GM12865 (cell line): ENCODE measurements at places on chromosomes 6 and 20.

- no peak for DNase-seq
These were observed 37.3 kb upstream of the IFNGR1 start for GRCh38 chr6:137256350-137257103.

GRCh38 chr6:162069995-162070394 is 657.6 kb downstream of the PRKN start:
- DNase-seq, result no peak

DNA sequence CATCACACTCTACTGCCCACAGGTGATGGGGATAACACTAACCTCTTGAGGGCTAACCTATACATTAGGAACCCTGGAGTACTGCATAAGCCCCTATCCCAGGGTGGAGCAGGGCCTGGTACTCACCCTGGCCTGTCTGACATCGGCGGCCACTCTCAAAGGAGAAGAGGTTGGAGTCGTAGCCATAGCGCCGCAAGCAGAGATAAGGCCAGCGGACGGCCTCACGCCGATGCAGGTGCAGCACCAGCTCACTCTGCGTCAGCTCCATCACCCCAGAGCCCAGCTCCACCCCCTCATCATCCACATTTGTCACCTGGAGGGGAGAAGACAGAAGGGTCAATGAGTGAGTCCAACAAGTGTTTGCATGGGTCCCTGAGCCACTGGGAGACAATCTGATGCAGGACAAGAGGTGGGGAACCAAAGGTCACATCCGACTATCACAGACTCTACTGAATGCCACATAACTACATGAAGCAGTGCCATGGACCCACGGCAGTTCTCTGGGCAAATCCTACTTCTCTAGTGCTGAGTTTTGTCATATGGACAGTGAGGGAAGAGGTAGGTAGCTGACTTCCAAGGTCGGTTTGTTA is 4.3 kb downstream of the FRS3 start:
- no peak for DNase-seq

DNA sequence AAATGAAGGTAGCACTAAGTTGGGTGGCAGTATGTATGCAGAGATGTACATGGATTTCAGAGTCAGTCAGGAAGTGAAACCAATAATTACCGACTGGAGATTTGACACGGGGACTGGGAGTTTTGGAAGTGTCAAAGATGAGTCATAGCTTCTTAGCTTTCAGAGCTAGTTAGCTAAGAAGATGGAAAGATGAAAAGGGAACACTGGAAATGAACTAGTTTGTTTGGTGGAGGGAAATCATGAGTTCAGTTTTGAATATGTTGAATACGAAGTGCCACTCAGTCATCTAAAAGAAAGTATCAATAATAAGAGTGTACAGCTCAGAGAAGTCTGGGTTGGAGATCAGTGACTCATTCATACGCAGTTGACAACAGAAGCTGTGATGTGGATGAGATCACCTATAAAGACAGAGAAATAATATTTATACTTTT is 7.5 kb downstream of the ESF1 start:
- DNase-seq, result peak; percentile 72

DNA sequence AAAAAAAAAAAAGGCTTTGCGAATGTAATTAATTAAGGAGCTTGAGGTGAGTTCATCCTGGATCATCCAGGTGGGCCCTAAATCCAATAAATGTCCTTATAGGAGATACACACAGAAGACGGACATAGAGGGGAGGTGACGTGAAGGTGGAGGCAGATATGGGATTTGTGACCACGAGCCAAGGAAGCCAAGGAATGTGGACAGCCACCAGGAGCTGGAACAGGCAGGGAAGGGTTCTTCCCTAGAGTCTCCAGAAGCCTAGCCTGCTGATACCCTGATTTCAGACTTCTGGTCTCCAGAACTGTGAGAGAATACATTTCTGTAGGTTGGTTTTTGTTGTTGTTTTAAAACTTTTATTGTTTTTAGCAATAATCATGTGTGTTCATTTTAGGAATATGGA is 6.7 kb upstream of the ATRN start:
- DNase-seq, result no peak

- no peak for DNase-seq
These were observed 21.7 kb upstream of the FYN start for GRCh38 chr6:111894951-111895350.

DNA sequence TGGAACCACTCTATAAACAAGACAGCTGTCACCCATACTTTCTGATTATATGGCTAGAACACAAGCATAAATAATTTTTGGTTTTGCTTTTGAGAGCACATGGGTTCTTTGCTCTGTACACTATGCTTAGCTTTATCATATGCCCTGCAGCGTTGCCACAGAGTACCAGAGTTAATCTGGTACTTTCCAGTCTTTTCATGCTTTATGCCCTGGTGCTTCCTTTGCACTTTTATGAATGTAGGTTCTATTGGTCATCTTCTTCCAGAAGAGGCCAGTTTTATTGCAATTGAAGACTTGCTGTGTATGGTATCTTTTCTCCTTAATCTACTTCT is 20.8 kb downstream of the SHLD1 start:
- peak; percentile 56 for DNase-seq

DNA sequence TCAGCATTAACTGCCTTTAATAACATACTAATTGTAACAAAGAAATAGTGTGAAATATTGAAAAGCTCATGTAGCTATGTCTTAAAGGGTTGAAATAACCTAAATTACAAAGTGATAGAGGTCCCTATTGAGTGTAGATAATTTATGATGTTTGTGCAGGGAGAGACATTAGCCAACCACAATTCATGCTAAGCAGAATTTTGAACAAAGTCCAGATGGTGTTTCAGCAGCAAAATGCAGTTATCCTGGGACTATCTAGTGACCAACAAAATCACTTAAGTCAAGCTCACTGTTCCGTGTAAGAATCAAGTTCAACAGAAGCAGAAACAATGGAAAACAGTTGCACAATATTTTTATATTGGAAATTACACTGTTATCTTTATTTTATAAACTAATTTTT is 218.5 kb downstream of the SIM1 start:
- DNase-seq, result no peak

- DNase-seq, result no peak
These were observed 267.9 kb upstream of the PTCHD4 start for GRCh38 chr6:48378884-48379407.

- DNase-seq, result no peak
These were observed 4.9 kb downstream of the TRAF3IP2 start for GRCh38 chr6:111600588-111601445.

- DNase-seq, result no peak
These were observed 101.0 kb downstream of the NRN1 start for GRCh38 chr6:5905431-5906339.

- no peak for DNase-seq
These were observed 17.0 kb downstream of the MCM8 start for GRCh38 chr20:5967469-5967868.

- no peak for DNase-seq
These were observed 66.9 kb upstream of the BHLHE23 start for GRCh38 chr20:63073738-63074065.

- DNase-seq, result peak; percentile 83
These were observed 2.6 kb downstream of the UBE2V1 start for GRCh38 chr20:50110141-50111047.

GRCh38 chr20:5980720-5981538 is 30.5 kb downstream of the MCM8 start:
- DNase-seq, result no peak

DNA sequence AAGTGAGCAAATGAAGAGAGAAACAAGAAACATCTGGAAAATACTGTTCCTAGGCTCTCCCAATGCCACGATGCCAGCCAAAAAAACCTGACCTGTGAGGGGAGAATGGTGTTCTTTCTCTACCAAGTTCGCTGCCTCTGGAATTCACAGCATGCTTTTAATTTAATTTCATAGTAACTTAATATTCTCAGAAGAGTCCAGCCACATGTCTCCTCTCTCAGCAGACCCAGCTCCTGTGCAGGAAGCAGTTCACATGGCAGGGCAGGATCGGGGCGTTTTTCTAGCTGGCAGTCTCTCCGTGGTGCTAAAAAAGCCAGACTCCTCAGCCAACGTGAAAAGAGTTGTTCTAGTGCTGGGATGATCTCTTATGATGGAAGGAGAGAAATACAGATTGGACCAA is 57.5 kb downstream of the BFSP1 start:
- no peak for DNase-seq

- peak; percentile 19 for DNase-seq
These were observed 72.7 kb downstream of the BLOC1S5 start for GRCh38 chr6:7991536-7991935.

DNA sequence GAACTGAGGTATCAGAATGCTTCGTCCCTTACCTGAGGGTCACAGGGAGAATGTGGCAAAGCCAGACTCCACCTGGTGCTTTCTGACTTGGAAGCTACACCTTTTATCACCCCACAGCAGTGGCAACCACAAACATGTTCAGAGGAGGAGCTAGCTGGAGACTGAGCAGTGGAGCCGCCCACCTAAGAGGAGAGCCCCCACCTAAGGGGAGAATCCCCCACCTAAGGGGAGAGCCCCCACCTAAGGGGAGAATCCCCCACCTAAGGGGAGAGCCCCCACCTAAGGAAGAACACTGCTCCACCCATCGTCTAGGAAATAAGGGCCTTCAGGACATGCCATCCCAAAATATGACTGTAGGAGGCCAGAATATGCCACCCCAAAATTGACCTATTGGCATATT is 4.0 kb downstream of the SLC52A3 start:
- DNase-seq, result no peak

GRCh38 chr6:152721956-152722355 is 24.3 kb downstream of the MYCT1 start:
- DNase-seq, result no peak

GRCh38 chr6:16635810-16636602 is 125.3 kb downstream of the ATXN1 start:
- peak; percentile 80 for DNase-seq
